ENCODE measurements at places on chromosomes 3 and 15. TPM values are rescaled to one million over a fixed set of nuclear protein-coding genes. Genes with fewer than 3 reads are reported as not detected.

Gene SLC2A2
- total RNA-seq, result not detected

DNA sequence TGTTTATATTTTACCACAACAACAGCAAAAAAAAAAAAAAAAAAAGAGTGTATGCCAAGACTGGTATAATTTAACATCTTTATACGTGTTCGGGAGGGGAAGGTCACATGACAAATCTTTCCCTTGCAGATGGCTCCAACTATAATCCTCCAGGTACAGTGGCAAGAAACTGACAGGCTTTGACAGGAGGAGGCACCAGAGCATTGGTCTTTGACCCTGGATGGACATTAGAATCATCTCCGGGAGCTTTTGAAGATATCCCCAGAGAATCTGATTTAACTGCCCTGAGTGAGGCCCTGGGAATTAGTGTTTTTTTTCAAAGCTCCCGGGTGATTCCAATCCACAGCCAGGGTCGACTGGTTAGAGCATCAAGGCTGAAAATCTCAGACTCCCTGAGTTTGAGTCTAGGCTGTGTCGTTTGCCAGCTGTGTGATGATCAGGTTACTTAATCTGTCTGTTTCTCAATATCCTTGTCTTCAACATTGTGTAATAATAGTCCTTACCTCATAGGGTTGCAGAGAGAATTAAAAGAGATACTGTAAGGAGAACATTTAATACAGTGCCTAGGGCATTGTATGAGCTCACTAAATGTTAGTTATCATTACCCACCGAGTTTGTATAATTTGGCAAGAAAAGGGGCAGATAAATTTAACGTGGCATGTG lies 8.9 kb upstream of the SEMA5B start:
- no peak for DNase-seq

DNA sequence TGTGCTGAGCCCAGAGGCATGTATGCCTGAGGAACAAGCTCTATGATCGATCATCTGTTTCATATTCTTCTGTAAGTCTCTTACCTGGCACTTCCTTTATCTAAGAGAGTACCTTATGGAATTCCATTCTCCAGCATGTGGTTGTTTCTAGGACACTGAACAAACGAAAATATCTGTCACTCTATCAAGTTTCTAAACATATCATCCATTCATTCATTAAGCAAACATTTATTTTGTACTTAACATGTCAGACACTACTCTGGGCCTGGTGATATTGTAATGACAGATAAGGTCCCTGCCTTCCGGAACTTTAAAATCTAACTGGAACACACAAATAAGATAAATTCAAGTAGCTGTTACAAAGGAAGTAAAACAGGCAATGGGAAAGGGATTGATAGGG lies 477.1 kb downstream of the IGSF11 start:
- no peak for DNase-seq

GRCh38 chr15:95302206-95302605 lies 1028.3 kb upstream of the NR2F2 start:
- DNase-seq, result no peak

Data from activated CD8-positive, alpha-beta T cell treated with anti-CD3 and anti-CD28 coated beads for 36 hours (primary cell).